ENCODE measurements at places on chromosomes 7 and 10.
A peak's percentile ranks its signal among the peaks of the same experiment; 100 is the strongest.

DNA sequence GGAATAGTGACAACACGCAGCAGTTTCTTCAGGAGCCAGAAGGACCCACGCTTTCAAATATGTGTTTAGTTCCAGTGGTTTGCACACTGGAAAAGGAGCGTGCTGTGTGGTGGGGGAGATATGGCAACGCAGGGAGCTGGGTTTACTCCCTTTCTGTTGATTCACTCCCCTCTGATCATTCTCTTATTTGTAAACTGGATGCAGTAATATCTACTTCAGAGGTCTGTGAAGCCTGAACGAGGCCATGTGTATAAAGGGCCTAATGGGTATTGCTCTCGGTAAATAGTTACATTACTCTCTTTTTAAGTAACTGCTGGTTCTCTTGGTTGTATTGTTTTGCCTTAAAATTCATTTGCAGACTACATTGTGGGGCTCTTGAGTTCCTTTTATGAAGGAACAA is 19.2 kb downstream of the RBM17 start:
- H3K4me1 ChIP-seq = no peaks in the 10 kb centered on the region
- DNase-seq = no peak
- H3K4me3 ChIP-seq = no peak overlapping the region

GRCh38 chr7:148242294-148242821 is 348.2 kb upstream of the C7orf33 start:
- no peak overlapping the region for H3K4me3 ChIP-seq
- peak; percentile 83 for DNase-seq
- H3K36me3 ChIP-seq = no peaks in the 10 kb centered on the region
- H3K4me1 ChIP-seq = peaks cover 19% of the 10 kb centered on the region
- H3K27me3 ChIP-seq = no peaks in the 10 kb centered on the region
- no peak overlapping the region for H3K27ac ChIP-seq

DNA sequence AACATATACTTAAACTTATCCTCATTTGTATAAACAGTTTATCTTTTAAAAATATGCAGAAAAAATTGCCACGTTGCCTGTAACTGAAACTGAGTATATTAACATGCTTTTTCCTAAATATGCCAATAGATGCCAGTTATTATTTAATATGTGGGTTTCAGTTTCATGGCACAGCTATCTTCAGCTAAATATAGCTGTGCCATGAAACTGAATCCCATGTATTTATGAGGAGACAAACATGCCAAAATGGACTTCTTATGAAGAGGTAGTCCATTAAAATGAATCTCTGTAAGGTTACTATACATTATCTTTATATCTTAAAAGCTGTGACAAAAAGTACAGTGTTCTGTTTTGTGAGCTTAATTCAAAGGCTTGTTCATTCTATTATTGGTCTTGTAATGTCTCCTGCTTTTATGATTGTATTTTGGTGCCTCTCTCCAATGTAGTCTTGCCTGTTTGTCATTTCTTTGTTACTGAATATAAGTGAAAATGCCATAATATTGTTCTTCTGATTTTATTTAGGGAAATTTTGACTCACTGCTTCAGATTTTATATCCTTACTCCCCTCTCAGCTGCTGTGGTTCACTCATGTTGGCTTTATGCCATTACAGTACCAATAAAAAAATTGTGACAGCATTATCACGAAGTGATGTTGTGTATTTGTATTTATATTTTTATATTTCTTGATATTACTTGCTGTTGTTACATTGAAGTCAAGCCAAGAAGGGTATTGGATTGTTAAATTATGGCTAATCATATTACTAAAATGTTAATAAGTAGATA is 34.3 kb upstream of the CACNA2D1 start:
- H3K27me3 ChIP-seq = no peaks in the 10 kb centered on the region
- DNase-seq = no peak
- no peaks in the 10 kb centered on the region for H3K36me3 ChIP-seq
- no peak overlapping the region for H3K4me3 ChIP-seq

GRCh38 chr10:57849691-57850357 is 417.9 kb downstream of the IPMK start:
- no peaks in the 10 kb centered on the region for H3K36me3 ChIP-seq
- peak; percentile 15 for DNase-seq
- no peak overlapping the region for H3K27ac ChIP-seq

- H3K27ac ChIP-seq = no peak overlapping the region
- no peaks in the 10 kb centered on the region for H3K27me3 ChIP-seq
- no peaks in the 10 kb centered on the region for H3K36me3 ChIP-seq
- H3K4me3 ChIP-seq = no peak overlapping the region
- no peak for DNase-seq
Measured at GRCh38 chr10:52573347-52573746, 199.2 kb downstream of the MBL2 start.

DNA sequence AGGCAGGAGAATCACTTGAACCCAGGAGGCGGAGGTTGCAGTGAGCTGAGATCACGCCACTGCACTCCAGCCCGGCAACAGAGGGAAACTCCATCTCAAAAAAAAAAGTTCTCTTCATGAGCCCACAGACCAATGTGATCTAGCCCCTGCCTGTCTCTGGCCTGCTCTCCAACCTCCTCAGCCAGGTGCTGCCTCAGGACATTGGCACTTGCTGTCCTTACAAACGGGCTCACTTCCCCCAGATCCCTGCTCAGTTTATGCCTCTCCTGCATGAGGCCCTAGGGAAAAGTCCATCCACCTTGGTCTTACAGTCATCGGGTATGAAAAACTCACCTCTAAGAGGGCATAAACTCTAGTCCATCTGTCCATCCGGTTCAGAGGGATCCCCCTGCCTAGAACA is 32.5 kb downstream of the TNS3 start:
- H3K4me3 ChIP-seq = no peak overlapping the region
- peaks cover 47% of the 10 kb centered on the region for H3K4me1 ChIP-seq
- no peaks in the 10 kb centered on the region for H3K27me3 ChIP-seq
- no peaks in the 10 kb centered on the region for H3K36me3 ChIP-seq

DNA sequence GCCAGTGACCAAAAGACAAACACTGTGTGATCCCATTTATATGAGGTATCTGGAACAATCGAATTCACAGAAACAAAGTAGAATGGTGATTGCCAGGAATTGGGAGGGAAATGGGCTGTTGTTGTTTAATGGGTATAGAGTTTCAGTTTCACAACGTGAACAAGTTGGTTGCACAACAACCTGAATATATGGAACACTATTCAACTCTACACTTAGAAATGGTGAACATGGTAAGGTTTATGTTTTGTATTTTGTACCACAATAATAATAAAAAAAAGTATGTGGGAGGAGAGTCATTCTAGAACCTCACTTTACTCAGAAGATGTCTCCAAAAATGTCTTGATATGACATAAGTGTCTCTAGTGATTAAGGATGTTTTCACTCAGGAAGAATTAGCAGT is 85.2 kb upstream of the SGCE start:
- no peaks in the 10 kb centered on the region for H3K4me1 ChIP-seq
- no peak for DNase-seq
- H3K27me3 ChIP-seq = no peaks in the 10 kb centered on the region

DNA sequence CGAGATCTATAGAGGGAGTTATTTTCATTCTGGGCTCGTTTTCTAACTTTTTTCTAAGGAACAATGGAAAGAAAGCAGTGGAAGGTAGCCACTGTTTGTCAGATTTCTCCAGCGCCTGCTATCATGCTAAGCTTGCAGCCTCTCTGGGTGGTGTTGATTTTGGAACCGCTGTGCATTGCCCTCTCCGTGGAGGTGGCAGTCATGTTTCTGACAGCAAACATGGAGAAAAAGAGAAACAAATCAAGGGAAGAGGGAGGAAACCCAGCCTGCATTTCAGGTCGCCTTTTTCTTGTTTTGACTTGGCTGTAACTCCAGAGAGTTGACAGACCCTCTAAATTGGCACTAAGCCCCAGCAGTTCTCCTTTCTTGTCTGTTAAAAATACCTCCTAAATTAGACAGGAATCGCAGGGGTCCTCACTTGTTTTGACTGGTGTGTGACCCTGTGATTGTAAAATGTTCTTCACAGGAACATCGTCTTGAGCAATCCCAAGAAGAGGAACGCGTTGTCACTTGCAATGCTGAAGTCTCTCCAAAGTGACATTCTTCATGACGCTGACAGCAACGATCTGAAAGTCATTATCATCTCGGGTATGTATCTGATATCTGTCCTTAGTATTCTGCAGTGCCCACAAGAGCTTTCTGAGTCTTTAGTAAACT is 4.8 kb downstream of the ECHDC3 start:
- no peaks in the 10 kb centered on the region for H3K4me1 ChIP-seq
- no peaks in the 10 kb centered on the region for H3K36me3 ChIP-seq
- no peak overlapping the region for H3K4me3 ChIP-seq
- DNase-seq = no peak
- H3K27ac ChIP-seq = no peak overlapping the region

- no peaks in the 10 kb centered on the region for H3K27me3 ChIP-seq
- no peak overlapping the region for H3K4me3 ChIP-seq
- peaks cover 45% of the 10 kb centered on the region for H3K4me1 ChIP-seq
- no peak for DNase-seq
- no peak overlapping the region for H3K27ac ChIP-seq
- no peaks in the 10 kb centered on the region for H3K36me3 ChIP-seq
Measured at GRCh38 chr10:72013202-72013945, 49.2 kb downstream of the CHST3 start.

GRCh38 chr7:116357781-116358670 is 141.5 kb upstream of the CAV2 start:
- H3K36me3 ChIP-seq = no peaks in the 10 kb centered on the region
- no peaks in the 10 kb centered on the region for H3K27me3 ChIP-seq
- H3K4me3 ChIP-seq = no peak overlapping the region
- H3K4me1 ChIP-seq = peaks cover 36% of the 10 kb centered on the region
- peak overlapping the region; percentile 94 for H3K27ac ChIP-seq
- no peak for DNase-seq

DNA sequence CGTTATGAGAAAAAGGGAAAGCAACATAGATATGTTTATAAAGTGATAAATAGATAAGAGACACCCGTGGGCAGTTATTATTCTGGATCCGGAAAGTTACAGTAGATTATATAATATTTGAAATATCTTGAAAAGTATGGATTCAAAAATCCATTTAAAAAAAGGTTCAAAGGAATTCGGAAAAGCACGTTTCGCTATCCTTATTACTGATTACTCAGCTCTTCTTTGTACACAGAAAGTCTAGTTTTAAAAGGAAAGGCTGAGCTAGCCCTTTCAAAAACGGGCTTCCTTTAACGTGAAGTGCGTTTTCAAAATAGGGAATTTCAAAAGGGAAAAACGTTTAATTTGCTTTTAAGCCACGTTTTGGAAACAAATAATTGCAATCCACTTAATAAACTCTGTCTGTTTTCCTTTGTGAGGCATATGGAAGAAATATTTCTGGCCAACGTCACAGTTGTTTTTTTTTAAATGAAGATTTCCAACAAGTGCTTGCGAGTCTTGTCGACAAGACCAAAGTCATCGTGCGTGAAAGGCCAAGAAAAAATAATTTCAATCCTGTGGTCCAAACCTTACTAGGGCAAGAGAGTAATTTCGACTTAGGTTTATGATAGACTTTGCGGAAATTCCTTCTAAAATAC is 2.2 kb upstream of the SKIDA1 start:
- H3K27ac ChIP-seq = peak overlapping the region; percentile 95
- H3K4me3 ChIP-seq = peak overlapping the region; percentile 41
- H3K4me1 ChIP-seq = peaks cover 10% of the 10 kb centered on the region
- peak; percentile 41 for DNase-seq
- no peaks in the 10 kb centered on the region for H3K27me3 ChIP-seq

- no peak for DNase-seq
- no peak overlapping the region for H3K4me3 ChIP-seq
- peaks cover 8% of the 10 kb centered on the region for H3K4me1 ChIP-seq
- no peaks in the 10 kb centered on the region for H3K27me3 ChIP-seq
- H3K27ac ChIP-seq = no peak overlapping the region
Measured at GRCh38 chr7:151236406-151236805, 4.1 kb downstream of the CHPF2 start.

GRCh38 chr7:45021604-45022296 is 21.7 kb downstream of the CCM2 start:
- H3K36me3 ChIP-seq = no peaks in the 10 kb centered on the region
- H3K4me1 ChIP-seq = no peaks in the 10 kb centered on the region
- H3K4me3 ChIP-seq = no peak overlapping the region
- no peaks in the 10 kb centered on the region for H3K27me3 ChIP-seq
- DNase-seq = no peak

- no peaks in the 10 kb centered on the region for H3K4me1 ChIP-seq
- no peak overlapping the region for H3K4me3 ChIP-seq
- H3K36me3 ChIP-seq = no peaks in the 10 kb centered on the region
- H3K27me3 ChIP-seq = no peaks in the 10 kb centered on the region
Measured at GRCh38 chr7:103065667-103066066, 8.9 kb downstream of the FBXL13 start.

DNA sequence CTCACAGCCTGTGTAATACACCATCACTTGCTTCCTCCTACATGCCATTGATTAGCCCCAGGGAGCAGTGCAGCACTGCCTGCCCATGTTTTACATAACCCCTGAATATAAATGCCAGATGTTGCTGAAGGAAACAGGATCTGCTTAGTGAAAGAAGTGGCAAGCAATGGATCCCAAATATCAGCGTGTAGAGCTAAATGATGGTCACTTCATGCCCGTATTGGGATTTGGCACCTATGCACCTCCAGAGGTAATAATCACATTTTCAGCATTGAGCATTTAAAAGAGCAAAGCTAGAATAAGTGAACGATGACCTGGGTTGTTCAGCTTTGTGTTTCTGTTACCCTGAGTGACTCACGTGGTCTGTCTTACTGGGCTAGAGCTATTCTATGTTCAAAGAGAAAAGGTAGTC is at the start of gene AKR1C4:
TSS of gene AKR1C4 (plus strand) at position 136 of the 412 bp plus-strand sequence. CDS start at position 167, 31 bp downstream.
- H3K4me1 ChIP-seq = peaks cover 6% of the 10 kb centered on the region
- peak; percentile 28 for DNase-seq
- no peak within 1 kb of the TSS for H3K4me3 ChIP-seq
- H3K36me3 ChIP-seq = no peaks in the 10 kb centered on the region

GRCh38 chr7:91457208-91457607 is 193.0 kb downstream of the FZD1 start:
- H3K27ac ChIP-seq = no peak overlapping the region
- H3K4me1 ChIP-seq = no peaks in the 10 kb centered on the region
- no peaks in the 10 kb centered on the region for H3K36me3 ChIP-seq
- DNase-seq = no peak

DNA sequence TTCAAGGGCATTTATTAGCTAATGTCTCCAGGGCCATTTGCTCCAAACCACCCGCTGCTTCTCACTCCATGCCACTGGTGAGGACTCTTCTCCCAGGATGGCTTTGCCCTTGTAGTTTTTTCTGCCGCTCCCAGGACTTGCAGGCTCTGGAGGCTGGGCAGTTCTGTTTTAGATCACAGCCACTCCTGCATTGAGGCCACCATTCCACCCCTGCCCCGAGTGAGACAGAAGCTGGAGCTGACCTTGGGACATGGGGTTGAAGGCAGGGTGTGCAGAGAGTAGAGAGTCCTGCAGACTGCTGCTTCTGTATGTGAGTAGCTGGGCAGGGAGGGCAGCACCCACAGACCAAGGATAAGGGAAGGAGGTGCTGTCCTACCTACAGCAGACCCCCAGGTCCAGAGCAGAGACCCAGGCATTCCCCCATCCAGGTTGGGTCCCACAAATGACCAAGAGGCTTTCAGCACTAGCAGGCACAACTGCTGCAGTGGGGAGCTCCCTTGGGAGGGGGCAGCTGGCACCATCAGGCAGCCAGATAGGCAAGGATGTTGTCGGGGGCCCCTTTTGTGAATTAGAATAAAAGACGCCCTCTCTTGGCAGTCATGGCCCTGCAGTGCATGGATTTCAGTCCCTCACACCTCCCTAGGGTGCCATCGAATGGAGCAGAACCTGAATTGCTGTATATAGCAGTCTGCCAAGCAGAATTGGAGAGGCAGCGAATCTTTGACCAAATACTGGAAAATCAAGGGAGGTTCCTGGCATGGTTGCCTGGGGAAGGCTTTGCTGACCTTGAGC is 22.7 kb upstream of the ADCYAP1R1 start:
- H3K4me1 ChIP-seq = no peaks in the 10 kb centered on the region
- DNase-seq = no peak
- H3K4me3 ChIP-seq = no peak overlapping the region
- H3K27ac ChIP-seq = no peak overlapping the region
- H3K27me3 ChIP-seq = peaks cover 2% of the 10 kb centered on the region
